ENCODE measurements at places on chromosomes 5 and 9.

DNA sequence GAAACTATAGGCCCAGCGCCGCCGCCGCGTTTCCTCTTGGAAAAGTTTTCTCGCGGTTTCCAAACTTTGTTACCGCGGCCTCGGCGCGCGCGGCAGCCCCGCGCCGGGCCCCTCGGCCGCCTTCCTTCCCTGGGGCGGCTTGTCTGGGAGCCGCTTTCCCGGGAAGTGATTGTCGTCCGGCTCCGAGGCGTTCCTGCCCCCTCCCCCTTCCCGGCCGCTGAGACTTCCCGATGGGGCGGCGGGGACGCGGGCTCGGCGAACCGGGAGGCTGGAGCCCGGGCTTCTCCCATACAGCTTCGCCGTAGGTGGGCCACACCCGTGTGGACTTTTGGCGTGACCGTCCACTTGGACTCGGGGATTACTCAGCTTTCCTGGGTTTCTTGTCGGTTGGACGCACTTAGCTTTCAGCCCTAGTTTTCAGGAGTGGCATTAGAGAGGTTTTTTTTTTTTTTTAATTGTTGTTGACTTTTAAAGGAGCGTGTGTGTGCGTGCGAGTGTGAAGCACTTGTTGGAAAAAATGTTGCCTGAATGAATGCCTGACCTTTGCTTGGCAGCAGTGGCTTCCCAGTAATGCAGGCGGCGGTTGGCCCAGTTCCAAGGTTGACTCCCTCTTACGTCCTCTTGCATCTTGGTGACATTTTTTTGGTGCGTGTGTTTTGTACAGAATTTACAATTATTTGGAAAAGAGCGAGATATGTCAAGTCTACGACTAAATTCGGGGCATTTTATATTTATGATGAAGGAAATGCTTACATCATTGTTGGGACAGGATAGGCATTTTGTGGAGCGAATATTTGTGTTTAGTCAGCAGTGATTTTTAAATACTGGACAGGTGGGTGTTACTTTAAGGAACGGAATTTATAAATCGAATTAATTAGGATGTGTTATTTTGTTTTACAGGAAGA is 821 bp downstream of the CTNNA1 start:
- DNase-seq: peak; percentile 63

- peak; percentile 5 for DNase-seq
Observed at GRCh38 chr9:76629205-76629990, 134.8 kb upstream of the PCA3 start.

DNA sequence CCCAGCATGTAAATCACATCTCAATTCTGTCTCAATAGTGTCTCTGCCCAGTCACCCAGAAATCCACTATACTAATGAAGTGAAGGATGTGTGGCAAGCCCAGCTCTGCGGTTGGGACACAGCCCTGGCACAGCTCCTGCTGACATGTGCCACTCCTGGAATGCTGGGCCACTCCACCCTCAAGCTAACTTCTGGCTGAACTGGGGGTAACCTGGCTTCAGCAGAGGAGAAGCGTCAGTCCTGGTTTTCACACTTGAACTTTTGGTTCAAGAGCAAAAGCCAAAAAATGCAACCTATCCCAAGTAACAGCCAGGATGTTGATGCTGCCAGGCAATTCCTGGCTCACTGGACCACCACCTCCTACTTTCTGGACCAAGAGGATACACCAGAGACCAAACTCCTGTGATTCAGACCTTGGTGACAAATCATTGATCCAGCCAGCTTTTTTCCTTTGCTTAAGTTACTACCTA is 86.4 kb downstream of the ARRDC3 start:
- DNase-seq: no peak

- DNase-seq: no peak
Observed at GRCh38 chr5:72222521-72222920, 97.5 kb downstream of the MRPS27 start.

GRCh38 chr9:100099722-100100042 is 639 bp downstream of the INVS start:
- peak; percentile 25 for DNase-seq

DNA sequence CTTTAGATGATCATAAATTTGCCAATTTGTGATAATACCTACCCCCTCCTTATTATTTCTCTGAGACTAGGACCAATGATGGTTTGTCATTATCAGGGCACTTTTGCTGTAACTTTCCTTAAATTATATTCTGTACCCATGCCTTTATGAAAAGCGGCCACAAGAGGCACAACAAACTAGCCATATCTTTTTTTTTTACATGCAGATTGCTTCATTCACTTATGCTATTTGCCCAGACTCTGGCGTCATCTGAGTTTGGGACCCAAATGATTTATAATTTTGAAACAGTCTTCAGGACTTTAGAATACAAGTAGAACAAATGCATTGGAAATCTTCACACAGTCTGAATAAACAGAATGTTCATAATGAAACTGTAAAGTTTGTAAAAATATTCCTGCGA is 408.1 kb downstream of the MAT2B start:
- DNase-seq: peak; percentile 20

DNA sequence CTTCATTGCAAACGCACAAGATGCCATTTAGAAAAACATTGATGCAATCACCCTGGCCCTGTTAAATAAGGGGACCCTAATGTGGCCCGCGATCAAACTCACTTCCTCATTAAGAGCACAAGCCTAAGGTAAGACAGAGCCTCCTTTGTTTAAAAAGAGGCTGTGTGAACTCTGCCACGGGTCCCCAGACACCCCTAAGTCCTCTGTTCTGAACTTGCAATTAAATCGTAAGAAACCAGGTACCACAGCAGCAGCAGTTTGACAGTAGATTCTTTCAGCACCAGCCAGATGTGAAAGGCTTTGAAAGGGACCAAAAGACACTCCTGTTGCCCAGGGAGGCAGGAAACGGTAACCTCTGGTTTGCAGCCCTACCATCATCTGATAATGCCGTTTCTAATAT is 346.3 kb downstream of the TMEM167A start:
- DNase-seq: no peak

GRCh38 chr5:61020415-61020814 is 75.4 kb downstream of the NDUFAF2 start:
- DNase-seq: no peak

GRCh38 chr9:18260521-18260920 is 213.4 kb upstream of the ADAMTSL1 start:
- DNase-seq: no peak

- DNase-seq: no peak
Observed at GRCh38 chr9:16930578-16930977, 60.1 kb upstream of the BNC2 start.

DNA sequence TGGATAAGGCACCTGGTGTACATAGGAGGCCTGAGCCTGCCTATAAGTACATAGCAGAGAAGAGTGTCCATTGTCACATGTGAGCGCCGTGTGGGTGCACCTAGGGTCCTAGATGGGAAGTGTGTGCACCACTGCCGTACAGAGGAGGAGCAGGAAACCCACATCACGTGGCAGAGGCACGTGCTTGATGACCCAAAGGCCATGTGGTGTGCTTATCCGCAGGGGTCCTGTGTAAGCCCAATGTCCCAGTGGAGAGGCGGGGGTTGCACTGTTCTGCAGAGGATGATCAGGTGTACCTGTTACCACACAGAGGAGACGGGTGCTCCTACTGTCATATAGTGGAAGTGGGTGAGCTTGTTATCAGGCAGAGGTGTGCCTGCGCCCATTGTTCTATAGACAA is 354.1 kb upstream of the IRX2 start:
- DNase-seq: no peak

GRCh38 chr5:74530326-74531050 is 110.0 kb downstream of the ENC1 start:
- DNase-seq: no peak

DNA sequence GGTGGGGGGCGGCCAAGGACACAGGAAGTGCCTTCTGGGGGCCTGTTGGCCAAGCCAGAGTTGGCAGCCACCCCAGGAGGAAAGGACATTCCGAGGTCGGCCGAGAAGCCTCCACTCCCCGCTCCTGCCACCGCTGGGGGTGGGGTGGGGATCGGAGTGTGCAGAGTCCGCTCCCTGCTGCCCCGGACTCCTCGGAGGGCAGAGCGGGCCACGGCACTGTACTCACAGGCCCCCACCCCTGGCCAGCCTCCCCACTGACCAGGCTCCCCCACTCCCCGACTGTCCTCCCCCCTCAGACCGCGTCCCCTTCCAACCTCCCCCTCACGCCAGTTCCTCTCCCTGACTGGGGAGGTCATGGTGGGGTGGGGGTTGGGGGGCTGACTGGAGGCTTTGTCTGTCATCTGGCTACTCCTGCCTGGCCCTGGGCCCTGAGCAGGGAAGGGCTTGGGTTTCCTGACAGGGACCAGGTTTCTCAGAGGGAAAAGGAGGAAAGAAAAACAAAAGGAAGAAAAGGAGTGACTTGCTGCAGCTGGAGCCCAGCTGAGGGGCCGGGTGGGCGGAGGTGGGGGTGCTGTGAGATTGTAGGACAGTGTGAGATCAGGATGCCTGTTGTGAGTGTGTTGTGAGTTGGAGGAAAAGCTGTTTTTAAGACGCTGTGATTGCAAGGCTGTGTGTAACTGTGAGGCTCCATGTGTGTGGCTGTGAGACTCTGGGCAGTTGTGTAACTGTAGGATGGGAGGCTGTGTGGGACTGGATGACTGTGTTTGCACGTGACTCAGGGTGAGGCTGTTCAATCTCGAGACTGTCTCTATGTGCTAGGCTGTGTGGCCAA is 29.7 kb downstream of the CNTFR start:
- DNase-seq: no peak

DNA sequence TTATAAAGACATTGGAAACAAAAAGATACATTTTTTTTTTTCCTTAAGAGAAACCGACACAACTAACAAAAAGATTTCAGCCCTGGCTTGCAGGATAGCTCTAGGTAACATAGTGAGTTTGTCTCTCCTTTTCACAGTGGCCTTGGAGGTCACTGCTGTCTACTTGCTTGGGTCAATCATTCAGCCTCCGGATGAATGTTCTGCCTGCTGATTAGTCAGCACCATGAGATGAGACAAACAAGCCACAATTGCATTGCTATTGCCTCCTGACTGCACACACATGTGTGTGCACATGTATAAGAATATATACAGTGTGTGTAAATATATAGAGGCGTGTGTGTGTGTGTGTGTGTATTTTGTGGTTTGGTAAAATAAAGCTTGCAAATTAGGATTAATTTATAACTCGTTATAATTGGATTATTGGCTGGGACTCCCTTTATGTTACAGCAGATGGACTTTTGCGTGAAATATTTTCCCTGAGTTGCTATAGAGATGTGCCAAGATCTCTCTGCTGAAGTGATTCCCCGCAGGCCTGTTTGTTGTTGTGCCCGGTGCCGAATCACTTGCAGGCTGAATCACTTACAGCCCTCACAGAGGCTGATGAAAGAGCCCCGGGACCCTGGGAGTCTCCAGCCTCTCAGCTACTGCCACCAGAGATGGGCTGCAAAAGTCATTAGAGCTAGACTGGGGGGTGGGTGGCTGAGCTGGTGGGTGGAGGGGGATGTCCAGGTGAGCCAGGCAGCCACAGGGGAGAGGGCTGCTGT is 161.2 kb downstream of the FGF18 start:
- DNase-seq: no peak

GRCh38 chr9:15867988-15868387 is 315.1 kb downstream of the CCDC171 start:
- DNase-seq: no peak

GRCh38 chr5:113378959-113379541 is 55.7 kb downstream of the TSSK1B start:
- peak; percentile 65 for DNase-seq

DNA sequence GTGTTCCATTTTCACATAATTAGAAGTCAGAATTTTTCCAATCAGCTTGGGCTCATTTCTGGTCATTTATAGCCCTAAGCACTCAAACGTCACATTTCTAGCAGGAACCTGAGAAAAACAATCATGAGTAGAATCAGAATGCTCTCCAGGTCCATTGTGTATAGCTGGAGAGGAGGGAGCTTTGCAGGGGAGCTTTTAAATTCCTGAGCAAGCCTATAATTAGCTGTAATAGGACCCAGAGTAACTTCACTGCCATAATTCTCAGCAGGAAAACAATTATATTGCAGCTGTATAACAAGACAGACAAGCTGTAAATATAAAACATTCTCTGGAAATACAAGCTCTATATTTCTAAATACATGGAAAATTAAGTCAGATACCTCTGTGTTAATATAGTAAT is 637.6 kb upstream of the SGCD start:
- DNase-seq: no peak

GRCh38 chr9:78669591-78669990 is 372.7 kb downstream of the PSAT1 start:
- DNase-seq: no peak

- DNase-seq: no peak
Observed at GRCh38 chr9:97415146-97415545, 3.2 kb downstream of the TDRD7 start.

GRCh38 chr5:174115226-174115625 is 69.7 kb downstream of the NSG2 start:
- no peak for DNase-seq

DNA sequence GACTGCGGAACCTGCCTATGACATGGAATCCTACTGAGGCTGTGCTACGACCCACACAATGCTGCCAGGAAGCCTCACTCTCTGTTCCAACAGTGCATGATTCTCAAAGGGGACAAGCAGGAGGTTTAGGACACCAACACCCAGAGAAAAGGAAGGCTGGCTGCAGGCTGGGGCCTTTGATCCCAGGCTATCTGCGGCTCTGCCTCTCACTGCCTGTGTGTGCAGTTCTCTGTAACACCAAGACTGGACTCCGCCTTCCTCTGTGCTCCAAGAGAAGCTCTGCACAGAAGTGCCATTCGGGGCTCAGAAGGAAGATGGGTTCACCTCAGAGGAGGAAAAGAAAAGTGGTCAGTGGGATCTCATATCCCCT is 20.5 kb downstream of the ANKH start:
- DNase-seq: no peak

DNA sequence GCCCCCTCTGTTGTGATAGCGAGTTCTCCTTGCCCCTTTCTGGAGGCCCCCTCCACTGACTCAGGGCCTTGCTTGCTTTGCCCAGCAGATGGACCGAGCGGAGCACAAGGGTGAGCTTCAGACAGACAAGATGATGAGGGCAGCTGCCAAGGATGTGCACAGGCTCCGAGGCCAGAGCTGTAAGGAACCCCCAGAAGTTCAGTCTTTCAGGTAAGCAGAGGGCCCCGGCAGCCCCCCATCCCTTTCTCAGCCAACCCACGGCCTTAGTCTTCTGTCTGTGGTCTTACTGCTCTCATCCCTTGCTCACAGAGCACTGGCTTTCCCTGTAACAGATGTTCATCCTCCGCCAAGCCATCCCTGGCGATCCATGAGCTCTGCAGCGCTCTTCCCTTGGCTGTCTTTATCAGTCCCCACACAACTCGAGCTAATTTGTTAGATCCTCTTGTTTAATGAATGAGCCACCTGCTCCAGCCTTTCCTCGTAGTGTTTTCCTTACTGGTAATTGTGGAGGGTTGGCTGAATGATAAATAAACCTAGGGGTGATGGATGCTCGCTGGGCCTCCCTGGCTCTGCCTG is 18.4 kb upstream of the RARS1 start:
- DNase-seq: no peak

All from GM12865 (cell line).